ENCODE measurements at places on chromosomes 5 and 9.

- no peak for DNase-seq
These were observed 339.6 kb upstream of the SGCD start for GRCh38 chr5:155987265-155987810.

DNA sequence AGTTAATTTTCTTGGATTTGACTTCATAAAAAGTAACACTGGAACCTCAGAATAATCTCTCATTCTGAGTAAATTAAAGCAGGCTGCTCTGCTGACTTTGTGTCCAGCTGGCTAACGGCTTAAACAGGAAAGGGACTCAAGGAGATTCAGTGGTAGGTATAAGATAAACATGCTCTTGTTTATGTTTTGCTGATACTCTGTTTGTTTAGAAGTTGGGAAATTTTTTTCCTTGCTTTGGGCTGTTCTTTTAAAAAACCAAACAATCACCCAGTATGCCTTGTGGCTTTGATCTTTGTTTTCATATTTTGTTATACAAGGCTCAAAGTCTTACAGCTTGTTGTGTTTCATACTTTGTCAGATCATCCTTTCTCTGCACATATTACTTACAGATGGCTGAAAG, 237.6 kb upstream of the RIOK2 start:
- no peak for DNase-seq

GRCh38 chr5:7910738-7911428, 41.9 kb downstream of the MTRR start:
- DNase-seq, result no peak

DNA sequence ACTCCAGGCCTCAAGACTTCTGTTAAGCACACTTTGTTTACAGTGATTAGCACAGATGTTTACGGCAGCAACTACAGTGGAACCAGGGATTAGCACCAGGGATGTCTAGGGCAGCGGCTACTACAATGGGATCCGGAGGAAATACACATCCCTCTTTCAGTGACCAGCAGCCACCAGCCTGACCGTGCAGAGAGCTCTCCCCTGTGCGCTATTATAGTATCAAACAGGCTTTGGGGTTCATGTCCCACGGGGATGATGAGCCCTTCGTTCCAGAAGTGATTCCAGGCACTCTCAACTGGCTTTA, 21.5 kb downstream of the GFPT2 start:
- no peak for DNase-seq

GRCh38 chr9:2110036-2110435, 94.9 kb downstream of the SMARCA2 start:
- no peak for DNase-seq

DNA sequence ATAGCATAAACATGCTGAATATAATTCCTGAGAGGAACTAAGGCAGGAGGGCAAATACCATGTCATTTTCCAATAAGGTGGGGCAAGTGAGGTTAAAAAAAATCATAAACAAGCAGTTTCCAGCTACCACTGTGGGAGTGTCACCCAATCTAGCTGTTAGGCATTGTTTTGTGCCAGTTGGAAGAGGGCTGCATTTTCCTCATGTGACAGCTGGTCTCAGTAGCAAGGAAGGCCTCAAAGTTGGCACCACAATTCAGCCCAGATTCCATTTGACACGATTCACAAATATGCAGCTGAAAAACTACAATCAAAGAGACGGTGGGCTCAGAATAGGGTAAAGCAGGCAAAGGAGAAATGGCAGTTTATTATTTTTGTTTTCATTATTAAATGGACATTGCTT, 636.1 kb downstream of the KIF4B start:
- DNase-seq, result no peak

DNA sequence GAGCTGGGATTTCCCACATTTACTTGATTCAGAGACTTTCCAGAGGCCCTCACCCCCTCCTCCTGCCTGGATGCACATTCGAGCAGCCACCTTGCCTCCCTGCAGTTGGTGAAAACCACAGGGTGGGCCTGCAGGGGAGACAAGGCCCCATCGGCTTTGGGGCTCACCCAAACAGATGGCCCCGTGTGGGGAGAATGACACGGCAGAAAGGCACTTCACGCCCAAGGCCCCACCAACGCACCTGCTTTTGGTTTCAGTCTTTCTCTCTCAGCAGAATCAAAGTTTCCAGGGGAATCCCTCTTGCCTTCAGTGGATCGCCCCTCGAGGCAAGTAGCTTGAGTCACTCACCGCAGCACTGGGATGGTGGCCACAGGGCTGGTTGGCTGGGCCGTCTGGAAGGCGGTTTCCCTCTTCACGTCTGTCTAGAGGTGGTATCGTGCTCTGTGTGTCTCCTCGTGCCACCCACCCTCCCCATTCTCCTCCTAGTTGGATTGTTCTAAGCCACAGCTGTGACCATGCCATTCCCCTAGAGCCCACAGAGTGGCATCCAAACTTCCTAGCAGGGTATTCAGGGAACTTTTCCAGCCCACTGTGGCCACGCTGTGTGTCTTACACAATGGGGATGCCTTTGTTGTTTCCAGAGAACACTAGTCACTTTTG, 31.8 kb downstream of the SEC61B start:
- DNase-seq, result peak; percentile 51

GRCh38 chr9:18361646-18362045, 112.3 kb upstream of the ADAMTSL1 start:
- no peak for DNase-seq

- DNase-seq, result no peak
These were observed 58.6 kb downstream of the LHFPL2 start for GRCh38 chr5:78589923-78590322.

DNA sequence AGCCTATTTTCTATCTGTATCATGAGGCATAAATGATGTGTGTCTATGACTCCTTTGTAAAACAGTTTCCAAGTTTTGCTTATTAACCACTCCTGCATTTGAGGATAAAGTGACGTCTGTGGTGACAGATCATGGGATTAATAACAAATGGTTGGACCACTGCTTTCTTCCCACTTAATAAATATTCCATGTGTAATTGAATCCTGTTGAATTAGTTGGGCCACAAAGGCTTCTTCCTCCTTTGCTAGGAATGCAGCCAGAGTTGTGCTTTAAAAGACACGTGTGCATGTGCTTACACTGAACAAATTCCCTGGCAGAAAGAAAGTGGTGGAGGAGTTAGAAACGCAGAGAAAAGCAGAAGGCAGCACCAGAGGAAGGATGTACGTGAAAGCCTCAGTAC, 150.2 kb downstream of the ACTBL2 start:
- no peak for DNase-seq

DNA sequence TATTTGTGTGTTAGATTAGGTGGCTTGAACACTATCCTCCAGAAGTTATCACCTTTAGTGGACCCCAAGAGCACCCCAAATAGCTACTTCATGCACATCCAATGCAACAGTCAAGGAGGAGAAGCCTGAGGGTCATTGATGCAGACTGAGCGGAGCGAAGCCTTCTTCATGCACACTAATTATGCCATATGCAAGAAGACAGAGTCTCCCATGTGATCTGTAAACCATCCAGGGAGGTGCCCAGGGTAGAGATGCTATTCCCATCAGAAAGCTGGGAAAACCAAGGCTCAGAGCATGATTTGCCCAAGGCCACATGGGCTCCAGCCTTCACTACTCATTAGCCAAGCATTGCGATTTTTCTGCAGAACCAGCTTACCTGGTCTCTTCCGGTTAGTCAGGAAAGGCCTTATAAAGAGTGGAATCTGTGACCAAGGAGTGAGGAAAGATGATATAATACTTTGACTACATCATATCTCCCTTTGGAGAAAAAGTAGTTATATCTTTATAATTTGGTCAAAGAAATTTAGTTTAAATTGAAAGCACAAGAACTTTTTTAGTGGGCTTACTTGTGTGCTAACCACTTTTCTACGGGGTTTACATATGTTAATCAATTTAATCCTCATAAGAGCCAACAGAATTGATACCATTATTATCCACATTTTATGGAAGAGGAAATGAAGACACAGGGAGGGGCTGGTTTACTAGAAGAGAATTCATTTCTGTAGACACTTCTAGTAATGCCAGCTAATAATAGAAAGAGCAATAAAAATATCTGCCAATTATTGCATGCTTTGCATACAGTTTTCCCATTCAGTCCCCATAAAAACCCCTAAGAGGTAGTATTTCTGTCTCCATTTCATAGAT, 220.0 kb downstream of the ESM1 start:
- DNase-seq, result no peak

- DNase-seq, result no peak
These were observed 56.8 kb downstream of the MTREX start for GRCh38 chr5:55364537-55365055.

DNA sequence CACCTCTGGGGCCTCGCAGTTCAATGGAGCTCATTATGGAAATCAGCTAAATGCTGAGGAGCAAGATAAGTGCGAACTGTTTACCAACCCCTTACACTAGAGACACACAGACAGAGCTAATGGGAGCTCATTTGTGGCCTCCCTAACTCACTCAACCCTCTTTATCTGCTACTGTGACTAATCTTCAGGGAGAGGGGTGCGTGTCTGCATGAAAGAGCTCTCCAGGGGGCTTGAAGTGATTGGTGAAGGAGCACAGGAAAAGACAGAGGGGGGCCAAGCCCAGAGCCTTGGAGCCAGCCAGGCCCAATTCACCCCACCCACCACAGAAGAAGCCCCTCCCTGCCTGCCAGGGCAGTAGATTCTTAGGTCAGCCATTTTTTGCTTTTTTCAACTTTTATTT, 466.8 kb upstream of the BRINP1 start:
- DNase-seq, result no peak

GRCh38 chr9:36762958-36763357, 190.3 kb downstream of the MELK start:
- no peak for DNase-seq

GRCh38 chr9:136882109-136882946, 4.0 kb upstream of the TRAF2 start:
- peak; percentile 95 for DNase-seq

- no peak for DNase-seq
These were observed 96.5 kb downstream of the XRCC4 start for GRCh38 chr5:83173826-83174225.

DNA sequence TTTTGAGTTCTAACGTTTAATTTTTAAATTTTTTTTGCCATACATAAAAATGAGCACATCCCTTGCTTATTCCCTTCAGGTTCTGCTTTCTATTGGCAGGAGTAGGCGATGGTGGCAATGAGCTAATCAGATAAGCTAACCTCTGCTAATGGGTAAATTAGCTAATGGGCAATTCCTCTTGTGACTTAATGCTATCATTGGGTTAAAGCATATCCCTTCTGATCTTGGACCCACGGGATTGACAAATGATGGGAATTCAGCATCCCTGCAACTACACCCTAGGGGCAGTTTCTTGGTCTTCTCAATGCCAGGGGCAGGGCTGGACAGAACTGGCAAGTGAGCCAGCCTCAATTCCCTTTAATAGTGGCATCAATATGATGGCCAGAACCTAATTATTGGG, 70.2 kb upstream of the IL12B start:
- no peak for DNase-seq

All from CD4-positive, alpha-beta T cell treated with Interleukin-4 for 4 hours (primary cell).